ENCODE measurements at places on chromosomes 5 and 9.

GRCh38 chr9:97307500-97308163, at the start of gene CCDC180:
Gene CCDC180, plus strand, starts transcription at chr9:97307659. Its CDS starts 405 bp downstream, at chr9:97308064.
- no peak for DNase-seq

GRCh38 chr5:170436335-170436734, 47.2 kb upstream of the KCNMB1 start:
- no peak for DNase-seq

GRCh38 chr5:92518318-92518904, 1062.6 kb downstream of the NR2F1-AS1 start:
- no peak for DNase-seq

DNA sequence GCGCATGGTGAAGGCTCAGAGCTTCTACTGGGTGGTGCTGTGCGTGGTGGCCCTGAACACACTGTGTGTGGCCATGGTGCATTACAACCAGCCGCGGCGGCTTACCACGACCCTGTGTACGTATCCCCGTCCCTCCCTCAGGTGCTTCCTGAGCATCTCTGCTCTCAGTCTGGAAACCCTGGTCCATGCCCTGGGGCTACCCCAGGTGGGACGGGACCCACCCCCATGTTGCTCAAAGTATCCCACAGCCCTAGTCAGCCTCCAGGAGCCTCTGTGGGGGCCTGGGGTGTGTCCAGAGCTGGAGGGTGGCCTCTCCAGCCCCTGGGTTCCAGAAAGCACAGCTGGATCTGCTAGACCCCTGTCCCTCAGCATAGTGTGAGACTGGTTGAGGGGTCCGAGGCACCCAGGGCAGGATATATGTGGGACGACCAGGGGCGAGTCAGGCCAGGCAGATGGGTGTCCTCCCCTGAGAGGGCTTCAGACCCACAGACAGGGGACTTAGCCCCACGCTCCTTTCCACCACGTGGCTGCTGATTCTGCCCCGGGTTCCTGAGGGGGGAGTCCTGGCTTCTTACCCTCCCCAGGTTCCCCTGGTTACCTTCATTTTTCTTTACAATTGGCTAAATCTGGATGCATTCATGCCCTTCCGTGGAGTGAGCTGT, 94.0 kb downstream of the CACNA1B start:
- DNase-seq: no peak

GRCh38 chr9:27864644-27865438, 291.6 kb upstream of the C9orf72 start:
- no peak for DNase-seq

GRCh38 chr9:71209890-71210289, 88.5 kb upstream of the TRPM3 start:
- no peak for DNase-seq

- no peak for DNase-seq
Observed at GRCh38 chr9:118023644-118024043, 319.4 kb downstream of the TLR4 start.

DNA sequence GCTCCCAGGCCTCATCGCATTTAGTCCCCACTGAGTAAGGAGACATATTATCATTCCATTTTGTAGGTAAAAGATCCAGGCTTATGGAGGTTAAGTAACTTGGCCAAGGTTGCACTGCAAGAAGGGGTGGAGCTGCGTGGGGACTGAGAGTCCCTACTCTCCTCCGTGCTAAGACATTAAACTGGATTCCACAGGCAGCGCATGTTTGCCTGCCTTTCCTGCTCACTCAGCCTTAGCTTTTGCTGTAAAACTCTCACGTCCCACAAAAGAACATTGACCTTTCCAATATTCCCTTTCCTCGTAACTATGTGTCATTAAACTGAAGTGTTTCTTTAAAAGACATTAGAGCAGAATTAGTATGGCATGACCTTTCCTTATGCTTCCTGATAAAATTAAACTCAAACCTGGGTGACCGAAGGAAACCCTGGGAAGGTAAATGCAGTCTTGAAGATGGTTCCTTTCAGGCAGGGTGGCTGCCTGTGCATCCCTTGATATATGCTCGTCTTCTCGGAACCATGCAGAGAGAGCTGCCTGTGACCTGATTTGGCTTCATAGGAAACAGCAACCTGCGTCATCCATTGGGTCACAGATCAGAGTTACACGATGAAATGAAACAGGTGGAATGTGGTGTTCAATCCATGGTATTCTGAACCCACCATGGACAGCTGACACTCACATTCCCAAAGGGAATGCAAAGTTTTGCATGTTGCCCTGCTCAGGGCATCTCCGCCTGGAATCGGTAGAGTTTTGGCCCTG, 85.9 kb downstream of the TMEM252 start:
- no peak for DNase-seq

DNA sequence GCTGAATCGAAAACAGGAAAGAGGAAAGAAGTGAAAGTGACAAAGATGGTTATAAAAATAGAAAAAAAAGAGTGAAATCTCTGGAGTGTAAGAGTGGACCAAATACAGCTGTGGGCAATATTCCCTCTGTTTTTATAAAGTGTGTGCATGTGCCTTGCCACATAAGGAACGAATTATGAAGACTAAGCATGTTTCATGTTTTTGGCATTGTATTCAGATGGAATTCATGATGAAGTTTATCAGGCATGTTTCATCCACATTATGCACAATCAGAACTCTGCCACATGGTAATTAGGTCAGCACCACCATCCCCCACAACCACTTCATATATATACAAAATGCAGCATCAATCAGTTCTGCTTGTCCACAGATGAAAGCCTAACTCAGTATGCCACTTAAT, 348.0 kb downstream of the ZNF608 start:
- no peak for DNase-seq

- DNase-seq: no peak
Observed at GRCh38 chr5:39520232-39520572, 95.4 kb upstream of the DAB2 start.

DNA sequence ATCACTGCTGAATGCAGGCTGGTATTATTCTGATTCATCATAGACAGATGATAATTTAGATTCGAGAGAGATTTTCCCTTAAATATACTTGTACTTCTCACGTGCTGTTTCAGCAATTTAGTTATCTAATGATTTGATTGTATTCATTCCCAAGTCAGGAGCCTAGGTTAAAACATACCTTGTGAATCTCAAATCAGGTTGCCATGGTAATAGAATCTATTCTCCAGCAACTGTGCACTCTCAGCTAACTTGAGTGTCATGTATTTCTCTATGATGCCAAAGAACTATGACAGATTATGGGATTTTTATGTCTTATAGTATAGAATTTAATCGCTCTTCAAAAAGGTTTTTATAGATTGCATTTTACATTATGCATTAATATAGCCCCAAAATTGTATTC, 315.3 kb downstream of the GABRG2 start:
- no peak for DNase-seq

GRCh38 chr5:23318166-23318565, 189.2 kb upstream of the PRDM9 start:
- DNase-seq: no peak

DNA sequence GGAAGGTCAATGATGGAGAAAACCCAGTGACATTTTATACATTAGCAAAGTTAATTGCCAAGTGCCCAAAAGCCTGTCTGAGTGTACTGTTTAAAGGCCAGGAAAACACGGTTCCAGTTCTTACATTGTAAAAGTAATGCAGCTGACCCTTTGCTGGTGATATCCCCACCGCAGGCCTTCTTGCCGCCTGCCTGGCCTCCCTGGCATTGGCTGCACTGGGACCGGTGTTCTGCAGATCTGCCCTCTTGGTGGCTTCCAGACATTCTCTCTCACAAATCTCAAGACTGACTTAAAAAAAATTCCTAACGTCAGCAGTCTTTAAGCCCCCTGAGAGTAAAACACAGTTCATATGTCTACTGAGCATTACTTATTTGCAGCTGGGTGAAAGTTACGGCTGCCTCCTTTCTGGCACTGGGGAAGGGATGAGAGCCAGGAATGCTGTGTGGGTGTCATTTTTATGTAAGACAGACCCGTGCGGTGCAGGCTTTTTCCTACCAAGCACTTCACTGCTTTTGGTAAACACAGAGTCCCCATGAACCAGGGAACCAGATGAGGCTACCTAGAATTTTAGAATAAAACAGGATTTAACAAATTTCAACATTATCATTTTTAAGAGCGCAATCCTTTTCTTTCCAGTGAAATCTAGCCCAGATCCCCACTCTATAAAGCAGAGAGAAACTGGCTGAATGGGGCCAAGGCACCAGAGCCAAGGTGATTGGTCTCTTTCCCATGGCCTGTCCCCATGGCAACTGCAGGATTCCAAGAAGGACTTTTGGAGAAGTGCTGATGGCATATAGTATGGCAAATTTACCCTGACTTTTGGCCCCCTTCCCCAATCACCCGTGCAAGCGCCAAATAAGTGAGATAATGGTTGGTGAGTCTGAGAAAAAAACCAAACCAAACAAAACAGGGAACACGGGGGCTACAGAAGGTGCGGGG, 80.8 kb downstream of the LMNB1 start:
- no peak for DNase-seq

- DNase-seq: no peak
Observed at GRCh38 chr5:2338686-2339085, 412.8 kb downstream of the IRX2 start.

GRCh38 chr5:145846081-145846480, 10.9 kb upstream of the PRELID2 start:
- no peak for DNase-seq

- no peak for DNase-seq
Observed at GRCh38 chr9:120949290-120949689, 22.7 kb upstream of the TRAF1 start.

- no peak for DNase-seq
Observed at GRCh38 chr5:174424219-174425053, 299.9 kb upstream of the MSX2 start.

GRCh38 chr5:14727928-14728458, 63.5 kb downstream of the OTULIN start:
- DNase-seq: no peak

DNA sequence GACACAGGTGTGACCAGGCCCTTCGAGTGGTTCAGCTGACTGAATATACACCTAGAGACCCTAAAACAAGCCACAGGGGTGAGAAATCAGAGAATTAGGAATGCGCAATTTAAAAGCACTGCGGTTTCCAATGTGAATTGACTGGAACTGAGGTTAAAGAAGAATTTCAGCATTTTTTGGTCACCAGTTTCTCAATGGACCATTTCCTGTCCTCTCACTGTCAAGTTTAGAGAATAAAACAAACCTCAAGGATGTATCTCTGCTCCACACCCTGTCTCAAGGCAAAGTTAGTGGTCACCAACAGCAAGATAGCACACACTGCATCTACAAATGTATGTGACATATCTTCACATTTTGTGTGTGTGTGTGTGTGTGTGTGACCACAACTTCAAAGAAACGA, 143.8 kb upstream of the MAP3K1 start:
- DNase-seq: no peak

DNA sequence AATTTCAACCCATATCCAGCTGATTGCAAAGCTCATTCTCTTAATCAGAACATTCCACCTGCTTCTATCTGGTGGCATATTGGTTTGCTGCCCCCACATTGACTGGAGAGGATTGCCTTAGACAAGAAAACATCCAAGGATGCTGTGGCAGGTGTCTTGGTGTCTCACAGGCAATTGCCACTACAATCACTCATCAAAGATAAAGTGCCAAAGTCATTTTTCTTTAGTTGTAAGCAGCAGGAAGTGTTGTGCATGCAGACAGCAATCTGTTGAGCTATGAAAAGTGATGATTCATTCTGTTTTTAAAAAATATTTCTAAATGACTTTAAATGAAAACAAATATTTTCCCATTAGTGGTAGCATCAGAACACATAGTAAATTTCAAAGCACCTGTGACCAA, 53.9 kb downstream of the CDH6 start:
- DNase-seq: no peak

DNA sequence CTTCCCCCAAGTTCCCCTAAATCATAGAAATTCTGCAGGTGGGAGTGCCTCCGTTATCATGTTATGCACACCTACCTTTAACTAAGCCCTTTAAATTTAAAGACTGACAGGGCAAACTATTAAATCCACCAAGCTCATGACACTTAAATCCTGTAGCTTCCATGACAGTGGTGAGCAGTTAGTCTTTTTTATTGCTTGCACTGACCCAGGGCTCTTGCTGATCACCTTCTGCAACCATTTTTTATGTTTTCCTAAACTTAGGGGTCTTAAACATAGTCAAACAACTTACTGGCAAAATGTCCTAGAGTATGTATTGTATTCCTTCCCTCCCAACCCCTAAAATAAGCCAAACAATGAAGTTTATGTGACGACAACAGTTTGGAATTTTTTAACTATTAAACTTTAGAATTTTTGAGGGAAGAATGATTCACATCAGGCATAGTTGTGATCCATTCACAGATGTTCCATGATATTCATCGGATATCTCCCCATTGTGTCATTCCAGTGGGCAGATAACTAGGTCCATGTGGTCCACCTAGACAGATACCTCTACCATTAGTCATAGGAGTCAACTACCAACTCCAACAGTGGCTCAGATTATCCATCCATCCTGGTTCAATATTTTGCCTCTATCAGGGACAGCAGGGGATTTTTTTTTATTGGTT, 283.1 kb downstream of the ADAMTS6 start:
- DNase-seq: no peak

DNA sequence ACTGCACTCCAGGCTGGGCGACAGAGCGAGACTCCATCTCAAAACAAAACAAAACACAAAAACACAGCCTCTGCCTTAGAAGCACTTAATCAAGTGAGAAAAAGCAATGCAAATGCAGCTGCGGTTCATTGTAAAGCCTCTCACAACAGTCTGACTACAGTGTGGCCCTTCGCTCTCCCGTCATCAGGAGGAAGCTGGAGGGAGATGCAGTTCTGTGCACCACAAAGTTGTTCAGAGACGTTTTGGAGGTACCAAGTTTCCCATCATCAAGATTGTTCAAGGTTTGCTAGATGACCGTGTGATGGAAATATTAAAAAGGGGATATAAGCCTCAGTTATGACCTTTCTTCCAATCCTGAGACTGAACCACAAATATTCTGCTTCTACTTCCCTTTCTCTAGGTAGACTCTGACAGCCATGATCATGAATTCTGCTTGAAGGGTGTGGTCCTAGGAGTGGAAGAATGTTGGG, 40.9 kb downstream of the SEC61B start:
- no peak for DNase-seq

- DNase-seq: no peak
Observed at GRCh38 chr5:39340506-39340905, 23.8 kb downstream of the C9 start.

- DNase-seq: no peak
Observed at GRCh38 chr5:55926476-55926875, 68.3 kb downstream of the IL6ST start.

DNA sequence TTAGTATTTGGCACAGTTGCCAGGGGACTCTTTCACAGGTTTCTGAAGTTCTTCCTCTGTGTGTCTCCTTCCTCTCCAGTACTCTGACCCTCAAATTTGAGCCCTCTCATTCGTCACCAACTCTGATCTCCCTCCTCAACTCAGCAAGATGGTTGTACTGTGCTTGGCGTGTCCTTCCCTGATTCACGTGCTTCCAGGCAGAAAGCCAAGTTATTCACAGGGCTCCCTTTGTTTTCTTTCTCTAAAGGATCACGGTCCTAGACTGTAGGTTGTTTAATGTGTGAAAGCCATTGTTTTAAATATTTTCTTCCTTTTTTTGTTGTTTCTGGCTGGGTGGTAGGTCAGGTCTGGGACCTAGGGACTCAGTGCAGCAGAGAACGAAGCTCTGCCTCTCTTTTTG, 142.9 kb downstream of the DMAC1 start:
- no peak for DNase-seq

GRCh38 chr5:154189819-154190594, 526 bp upstream of the GALNT10 start:
- peak; percentile 74 for DNase-seq
